Lower leg skin (tissue), 4 donors: ENCODE measurements at places on chromosomes 16 and 17.

DNA sequence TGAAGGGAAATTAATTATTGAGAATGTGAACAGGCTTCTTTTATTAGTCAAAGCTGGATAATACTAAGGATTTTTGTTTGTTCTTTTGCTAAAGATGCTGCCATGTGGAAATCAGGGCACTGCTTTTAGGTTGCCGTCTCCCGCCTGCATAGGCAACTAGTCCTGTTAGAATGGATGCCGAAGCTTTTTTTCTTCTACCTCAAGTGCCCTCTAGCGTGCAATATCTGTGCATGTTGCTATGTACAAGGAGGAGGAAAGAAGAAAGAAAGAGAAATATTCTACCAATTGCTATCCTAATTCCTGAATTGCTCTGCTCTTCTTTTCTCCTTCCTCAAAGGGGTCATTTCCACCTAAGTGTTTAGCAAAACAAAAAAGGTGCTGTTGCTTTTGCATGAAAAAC lies 5.2 kb upstream of the CDH8 start:
- no peak for DNase-seq

- no peak for DNase-seq
Measured at GRCh38 chr16:89700649-89701424, 668 bp downstream of the SPATA2L start.

- DNase-seq: peak; percentile 77
Measured at GRCh38 chr16:10514369-10515055, 65.9 kb downstream of the EMP2 start.

GRCh38 chr16:85514295-85514597 lies 98.9 kb upstream of the GSE1 start:
- no peak for DNase-seq

GRCh38 chr17:74149597-74150427 lies 53.7 kb upstream of the RPL38 start:
- DNase-seq: peak; percentile 56

- peak; percentile 71 for DNase-seq
Measured at GRCh38 chr17:5078106-5079028, at the start of gene ZFP3. Gene ZFP3 (plus strand): TSS chr17:5078467. CDS start chr17:5091505, 13,038 bp downstream.

GRCh38 chr16:29857133-29857760 lies 5.8 kb downstream of the CDIPT start:
- no peak for DNase-seq

DNA sequence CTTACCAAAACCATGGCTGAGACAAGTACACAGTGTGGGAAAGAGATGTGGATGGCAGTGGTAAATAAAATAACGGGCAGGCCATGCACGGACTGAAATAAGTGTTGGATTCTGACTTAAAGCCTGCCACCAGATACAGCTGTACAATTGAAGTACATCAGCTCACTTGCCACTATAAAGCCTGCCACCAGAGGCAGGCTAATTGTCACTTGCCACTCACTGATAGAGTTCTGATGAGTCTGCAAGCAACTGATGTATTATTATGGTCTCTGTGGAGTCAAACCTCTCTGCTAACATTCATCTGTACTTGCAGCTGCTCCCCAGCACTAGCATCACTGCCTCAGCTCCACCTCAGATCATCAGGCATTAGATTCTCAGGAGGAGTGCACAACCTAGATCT lies 93.0 kb downstream of the CYTH1 start:
- DNase-seq: no peak

DNA sequence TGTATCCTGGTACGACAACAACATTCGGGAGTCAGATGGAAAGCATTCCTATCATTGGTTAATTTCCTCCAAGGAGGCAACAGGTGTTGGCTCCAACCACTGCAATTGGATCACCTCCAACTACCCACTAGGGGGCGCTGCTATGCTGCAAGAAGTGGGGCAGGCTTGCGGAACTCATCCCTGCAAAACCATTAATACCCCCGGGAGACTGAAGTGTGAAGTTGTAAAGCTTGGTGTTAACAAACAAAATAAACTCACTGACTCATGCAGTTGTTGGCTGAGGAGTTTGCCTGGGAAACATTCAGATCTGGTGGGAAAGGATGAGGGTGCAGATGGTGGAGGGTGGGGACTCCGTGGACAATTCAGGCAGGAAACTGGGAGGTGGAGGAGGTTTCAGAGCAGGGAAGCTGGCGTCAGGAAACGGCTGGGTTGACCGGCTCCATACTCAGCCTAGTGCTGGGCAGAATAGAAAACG lies 84.9 kb downstream of the HS3ST2 start:
- DNase-seq: peak; percentile 54

DNA sequence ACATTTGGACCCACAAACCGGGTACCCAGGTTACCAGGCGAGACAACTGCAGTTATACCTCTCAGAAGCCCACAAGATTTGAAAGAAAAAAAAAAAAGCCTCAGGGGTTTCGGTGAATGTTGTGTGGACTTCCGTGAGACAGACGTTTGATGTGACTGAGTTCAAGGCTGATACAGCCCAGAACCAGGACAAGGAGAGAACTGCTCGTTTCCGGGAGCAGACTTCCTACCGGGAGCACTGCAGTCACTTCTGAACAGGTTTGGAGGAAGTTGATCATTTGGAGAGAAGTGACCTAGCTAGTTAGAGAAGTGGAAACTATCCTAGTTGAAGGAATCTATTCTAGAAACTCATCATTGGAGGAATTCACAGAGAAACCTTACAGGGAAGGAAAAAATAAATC lies 847 bp downstream of the CKLF start:
- no peak for DNase-seq

DNA sequence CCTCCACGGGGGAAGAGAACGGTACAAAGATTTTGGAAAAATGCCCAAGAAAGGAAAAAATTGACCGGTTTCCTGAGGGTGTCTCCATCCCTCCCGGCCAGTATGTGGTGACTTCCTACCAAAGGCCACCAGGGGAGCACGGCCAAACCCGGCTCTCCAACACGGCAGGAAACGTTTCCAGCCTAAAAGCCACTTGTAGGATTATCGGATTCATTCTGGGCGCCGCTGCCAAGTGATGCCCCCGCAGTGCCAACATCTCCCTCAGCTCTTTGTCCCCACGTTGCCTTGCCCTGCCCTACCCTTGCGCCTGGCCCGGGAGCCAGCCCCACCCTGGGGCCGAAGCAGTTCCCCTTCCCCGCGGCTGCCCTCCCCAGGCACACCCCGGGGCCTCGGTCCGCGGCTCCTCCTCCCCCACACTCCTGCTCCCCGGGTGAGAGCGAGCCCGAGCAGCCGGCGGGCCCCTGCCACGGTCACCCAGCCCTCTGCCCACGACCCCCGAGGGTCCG lies 688 bp downstream of the CRK start:
- peak; percentile 95 for DNase-seq

DNA sequence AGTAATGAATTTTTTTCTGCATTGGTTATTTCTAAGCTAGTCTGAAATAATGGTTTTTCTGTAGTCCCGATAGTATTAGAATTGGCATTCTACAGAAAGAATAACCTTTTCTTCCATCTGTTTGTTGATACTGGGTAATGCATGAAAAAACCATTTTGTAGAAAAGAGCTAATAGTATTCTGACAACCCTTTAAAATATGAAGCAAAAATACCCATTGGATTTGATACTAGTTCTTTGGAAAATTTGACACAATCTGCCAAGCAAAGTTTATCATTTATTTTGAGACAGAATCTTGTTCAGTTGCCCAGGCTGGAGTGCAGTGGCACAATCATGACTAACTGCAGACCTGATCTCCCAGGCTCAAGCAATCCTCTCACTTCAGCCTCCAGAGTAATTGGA lies 366.8 kb upstream of the MON1B start:
- DNase-seq: no peak

GRCh38 chr16:57663917-57664661 lies 4.0 kb upstream of the ADGRG3 start:
- no peak for DNase-seq

DNA sequence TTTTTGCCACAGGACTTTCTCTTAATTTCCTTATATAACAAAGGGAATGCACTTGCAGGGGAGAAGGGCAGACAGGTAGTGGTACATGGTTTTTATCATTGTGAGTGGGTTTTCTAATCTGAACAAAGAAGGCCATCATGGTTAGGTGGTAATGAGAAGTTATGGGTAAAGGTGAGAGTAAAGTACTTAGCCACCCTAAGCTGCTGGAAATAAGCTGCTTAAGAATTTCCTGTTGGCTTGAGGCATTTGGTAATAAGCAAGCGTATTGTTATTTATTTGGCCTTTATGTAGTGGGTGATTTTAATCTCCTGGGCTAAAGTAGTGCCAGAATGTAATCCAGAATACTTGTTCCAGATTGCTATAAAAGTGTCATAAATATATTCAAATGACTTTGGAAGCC lies 27.1 kb downstream of the TAC4 start:
- no peak for DNase-seq

DNA sequence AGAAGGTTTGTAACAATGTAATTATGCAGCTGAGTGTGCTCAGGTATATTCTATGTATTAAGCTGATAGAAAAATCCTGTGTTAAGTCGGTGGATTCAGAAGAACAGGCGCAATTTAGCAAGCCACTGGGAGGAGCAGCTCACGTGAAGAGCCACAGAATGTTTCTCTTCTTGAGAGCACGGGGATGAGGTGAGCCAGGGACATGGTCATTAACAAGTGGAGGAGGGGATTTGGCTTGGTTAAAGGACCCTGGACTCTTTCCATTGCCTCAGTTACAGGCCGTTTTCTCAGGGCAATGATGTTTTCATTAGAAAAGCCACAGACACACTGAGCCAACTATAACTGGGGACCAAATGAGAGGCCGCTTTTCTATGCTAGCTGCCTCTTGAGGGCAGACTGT lies 178.7 kb downstream of the SNX29 start:
- no peak for DNase-seq
